ENCODE measurements at places on chromosomes 6 and 20.
A peak's percentile ranks its signal among the peaks of the same experiment; 100 is the strongest.

DNA sequence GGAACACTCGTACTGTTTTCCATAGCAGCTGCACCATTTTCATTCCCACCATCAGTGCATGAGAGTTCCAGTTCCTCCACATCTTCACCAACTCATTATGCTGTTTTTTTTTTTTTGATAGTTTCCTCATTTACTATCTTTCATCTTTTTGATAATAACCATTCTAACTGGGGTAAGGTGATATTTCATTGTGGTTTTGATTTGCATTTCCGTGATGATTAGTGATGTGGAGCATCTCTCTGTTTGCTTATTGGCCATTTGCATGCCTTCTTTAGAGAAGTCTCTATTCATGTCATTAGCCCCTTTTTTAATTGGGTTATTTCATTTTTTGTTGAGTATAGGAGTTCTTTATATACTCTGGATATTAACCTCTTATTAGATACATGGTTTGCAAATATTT, 25.9 kb downstream of the ACTR5 start:
- no peak for DNase-seq

DNA sequence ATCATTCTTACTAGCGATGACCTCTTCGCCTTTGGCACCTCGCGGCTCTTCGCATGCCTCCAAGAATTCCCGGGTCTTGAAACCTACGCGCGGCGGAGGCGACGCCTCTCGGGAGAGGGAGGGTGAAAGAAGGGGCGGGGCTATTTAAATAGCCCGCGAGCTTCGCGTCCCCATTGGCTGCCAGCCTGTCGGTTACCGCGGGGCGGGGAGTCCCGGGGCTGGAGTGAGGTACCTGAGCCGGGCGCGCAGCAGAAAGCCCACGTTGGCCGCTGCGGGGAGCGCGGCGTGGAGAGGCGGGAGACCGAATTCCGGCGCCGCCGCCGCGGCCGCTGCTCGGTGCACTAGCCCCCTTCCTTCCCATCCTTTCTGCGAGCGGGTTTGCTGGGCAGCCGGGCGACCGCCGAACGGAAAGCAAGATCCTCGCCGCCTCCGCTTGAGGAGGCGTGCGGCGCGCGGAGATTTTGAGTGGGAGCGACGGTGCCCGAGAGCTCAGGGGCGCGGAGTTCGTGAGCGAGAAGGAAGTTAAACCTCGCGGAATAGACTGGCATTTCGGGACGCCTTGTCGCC, at the start of gene BMP6:
BMP6 (plus strand) TSS at position 251 of the 567 bp plus-strand sequence. CDS start 857 bp downstream, outside the sequence.
- peak; percentile 75 for DNase-seq

DNA sequence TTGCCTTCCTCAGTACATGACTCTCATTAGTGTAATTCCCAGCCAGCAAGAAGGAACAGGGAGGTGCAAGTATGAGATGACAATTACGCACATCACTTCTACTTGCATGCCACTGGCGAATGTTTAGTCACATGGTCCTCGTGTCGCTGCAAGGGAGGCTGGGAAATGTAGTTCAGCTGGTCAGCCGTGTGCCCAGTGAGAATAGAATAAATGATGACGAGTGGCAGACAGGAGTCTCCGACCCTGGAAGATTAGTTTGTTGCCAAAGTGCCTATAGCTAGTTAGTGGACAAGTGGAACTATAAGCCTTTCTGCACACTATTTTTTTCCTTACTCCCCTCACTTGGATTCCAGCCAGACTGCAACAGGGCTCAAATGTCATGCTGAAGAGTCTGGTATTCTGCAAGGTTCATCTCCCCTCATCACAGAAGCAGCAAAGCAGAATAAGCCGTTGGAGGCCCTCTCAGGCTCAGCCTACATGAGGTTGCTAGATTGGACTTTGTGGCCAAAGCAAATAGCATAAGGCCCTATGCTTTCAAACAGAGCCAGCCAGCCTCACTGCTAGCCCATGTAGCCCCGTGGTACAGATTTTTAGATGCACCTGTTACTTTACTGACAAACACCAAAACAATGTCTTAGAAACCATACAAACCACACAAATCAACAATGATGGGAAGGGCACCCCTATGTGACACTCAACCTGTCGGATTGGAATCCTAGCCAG, 9.7 kb downstream of the LINC00237 start:
- DNase-seq = no peak

DNA sequence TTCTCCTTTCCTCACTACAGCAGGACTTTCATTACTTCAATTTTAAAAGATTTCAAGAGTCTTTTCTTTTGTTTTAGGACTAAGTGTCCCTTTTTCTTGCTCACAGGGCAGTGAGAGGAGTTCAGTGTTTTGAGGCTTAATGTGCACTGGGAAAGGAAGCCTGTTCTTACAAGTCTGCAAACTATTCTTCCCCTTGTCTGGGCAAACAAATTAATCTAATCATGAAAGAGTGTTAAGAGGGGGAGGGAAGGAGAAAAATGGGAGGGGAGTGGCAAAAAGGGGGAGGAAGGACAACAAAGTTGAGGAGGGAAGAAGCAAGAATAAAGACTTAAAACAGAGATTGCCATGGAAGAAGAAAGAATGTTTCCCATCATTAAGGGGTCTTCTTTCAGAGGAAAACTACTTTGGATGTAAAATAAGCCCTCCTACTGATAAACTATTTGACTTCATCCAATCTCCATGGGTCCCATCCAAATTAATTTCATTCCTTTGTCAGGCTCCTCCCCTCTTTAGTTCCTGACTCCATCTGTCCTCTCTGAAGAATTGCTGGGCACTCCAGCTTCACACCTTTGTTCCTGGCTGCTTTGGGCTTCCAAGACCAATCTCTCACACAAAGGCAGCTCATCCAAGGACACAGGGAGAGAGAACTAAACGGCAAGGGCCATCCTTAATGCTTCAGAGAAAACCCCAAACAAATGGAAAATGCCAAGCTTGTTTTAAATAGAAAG, 244.5 kb downstream of the TPBG start:
- no peak for DNase-seq

GRCh38 chr6:16762550-16763477, 1.6 kb upstream of the ATXN1 start:
- peak; percentile 48 for DNase-seq

DNA sequence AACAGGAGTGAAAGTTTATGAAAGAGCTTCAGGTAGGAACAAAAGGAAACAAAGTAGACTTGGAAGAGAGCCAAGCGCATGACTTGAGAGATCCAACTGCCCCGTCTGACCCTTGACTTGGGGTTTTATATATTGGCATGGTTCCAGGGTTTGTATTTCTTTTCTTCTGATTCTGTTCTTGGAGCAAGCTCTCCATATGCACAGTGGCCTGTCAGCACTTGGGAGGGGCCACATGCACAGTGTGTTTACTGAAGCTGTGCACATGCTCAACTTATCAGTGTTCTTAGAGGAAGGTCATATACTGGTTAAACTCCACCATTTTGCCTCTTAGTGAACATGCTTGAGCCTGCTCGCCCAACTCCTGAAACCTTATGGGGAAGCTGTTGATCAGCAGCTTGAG, 953.7 kb downstream of the TFAP2A start:
- DNase-seq = no peak

- DNase-seq = no peak
Observed at GRCh38 chr20:9422321-9423057, 91.9 kb upstream of the LAMP5 start.

- DNase-seq = no peak
Observed at GRCh38 chr20:5172903-5173463, 46.2 kb downstream of the CDS2 start.

GRCh38 chr6:35470663-35471120, 2.5 kb downstream of the RPL10A start:
- DNase-seq = no peak

DNA sequence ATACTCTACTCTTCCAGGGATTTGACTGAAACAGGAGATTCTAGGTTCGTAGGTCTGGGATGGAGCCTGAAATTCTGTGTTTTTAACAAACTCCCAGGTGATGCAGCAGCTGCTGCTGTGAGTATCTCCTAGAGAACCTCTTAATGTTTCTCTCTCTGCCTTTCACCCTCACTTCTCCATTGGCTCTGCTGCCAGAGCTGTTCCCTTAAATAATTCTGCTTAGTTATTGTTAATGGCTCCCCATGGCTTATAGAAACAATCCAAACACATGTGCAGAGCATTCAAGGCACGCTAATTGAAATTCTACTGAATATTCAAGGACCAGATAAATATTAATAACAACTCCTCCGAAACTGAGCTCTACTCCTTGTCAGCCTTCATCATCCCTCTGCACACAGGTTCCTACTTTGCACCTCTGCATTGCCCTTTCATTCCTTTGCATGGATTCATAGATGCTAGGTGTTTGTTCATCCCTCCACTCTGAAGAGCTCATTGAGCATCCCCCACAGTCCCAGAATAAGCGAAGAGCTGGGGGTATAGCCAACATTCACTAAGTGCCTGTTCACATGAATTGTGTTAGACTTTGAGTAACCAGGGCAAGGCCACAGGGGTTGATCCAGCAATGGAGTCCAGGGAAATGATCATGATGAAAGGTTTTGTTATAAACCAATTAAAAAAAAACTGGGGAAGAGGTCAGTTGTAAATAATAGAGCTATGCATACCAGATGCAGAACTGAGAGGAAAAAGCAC, 488.4 kb upstream of the JAG1 start:
- no peak for DNase-seq

- peak; percentile 54 for DNase-seq
Observed at GRCh38 chr6:137928286-137928685, 61.2 kb downstream of the TNFAIP3 start.

DNA sequence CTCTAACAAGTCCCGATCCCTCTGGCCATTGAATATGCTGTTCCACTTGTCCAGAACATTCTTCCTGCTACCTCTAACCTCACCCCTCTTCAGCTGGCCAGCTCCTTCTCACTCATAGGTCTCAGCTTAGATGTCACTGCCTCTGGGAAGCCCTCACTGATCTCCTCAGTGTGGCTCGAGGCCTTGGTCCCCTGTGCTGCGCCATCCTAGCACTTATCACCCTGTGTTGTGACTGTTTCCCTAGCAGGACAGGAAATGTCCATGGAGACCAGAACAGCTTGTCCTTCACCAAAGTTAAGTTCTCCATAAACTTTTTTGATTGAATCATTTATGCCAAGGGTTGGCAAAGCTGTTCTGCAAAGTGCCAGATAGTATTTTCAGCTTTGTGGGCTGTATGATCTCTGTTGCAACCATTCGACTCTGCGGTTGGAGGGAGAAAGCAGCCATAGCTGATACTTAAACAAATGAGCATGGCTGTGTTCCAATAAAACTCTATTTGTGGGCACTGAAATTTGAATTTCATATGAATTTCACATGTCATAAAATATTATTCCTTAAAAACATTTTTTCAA, 6.5 kb upstream of the BNIP5 start:
- DNase-seq = no peak

- DNase-seq = no peak
Observed at GRCh38 chr6:49514571-49515484, 15.1 kb downstream of the GLYATL3 start.

GRCh38 chr20:51747182-51747911, 20.8 kb downstream of the ATP9A start:
- DNase-seq = no peak

DNA sequence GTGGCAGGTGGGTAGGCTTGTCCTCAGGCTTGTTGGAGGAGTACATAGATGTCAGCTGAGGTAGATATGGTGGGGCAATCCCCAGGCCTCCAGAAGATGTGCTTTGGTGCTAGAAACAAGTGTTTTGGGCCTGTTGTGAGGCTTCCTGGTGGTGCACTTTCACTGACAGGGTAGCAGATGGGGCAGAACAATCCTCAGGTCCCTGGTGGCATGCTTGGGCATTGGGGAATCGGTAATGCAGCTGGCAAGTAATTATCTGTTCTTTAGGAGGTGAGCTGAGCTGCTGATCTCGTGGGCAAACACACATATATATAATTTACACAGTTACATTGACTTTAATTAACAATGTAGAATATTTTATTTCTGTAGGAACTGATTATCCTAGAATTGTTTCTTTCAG, 458.7 kb downstream of the BMP2 start:
- DNase-seq = no peak

DNA sequence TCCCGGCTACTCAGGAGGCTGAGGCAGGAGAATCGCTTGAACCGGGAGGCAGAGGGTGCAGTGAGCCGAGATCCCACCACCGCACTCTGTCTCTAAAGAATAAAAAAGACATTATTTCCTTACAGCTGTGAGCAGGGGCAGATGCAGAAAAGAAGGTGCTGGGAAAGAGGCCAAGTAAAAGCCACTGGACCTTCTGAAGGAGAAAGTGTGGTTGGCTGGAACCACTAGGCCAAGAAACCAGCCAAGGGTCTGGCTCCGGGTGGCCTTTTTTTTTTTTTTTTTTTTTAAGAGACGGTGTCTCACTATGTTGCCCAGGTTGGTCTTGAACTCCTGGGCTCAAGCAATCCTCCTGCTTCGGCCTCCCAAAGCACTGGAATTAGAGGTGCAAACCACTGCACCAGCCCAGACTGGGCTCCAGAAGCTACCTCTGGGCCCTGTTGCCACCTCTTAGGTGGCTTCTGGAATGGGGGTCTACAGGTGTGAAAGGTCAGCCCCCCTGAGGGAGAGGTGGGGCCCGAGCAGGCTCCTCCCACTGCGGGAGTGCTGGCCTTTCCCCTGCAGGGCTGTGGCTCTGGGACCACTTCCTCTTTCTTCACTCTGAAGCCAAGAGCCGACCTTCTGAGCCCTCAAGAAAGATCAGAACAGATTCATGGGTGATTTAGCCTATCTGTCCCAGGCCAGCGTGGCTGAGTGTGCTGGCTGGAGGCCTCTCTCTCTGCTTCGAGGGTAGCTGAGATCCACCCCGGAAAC, at the start of gene FGD2:
FGD2 (plus strand) TSS at position 595 of the 750 bp plus-strand sequence. CDS start 163 bp downstream, outside the sequence.
- DNase-seq = no peak

DNA sequence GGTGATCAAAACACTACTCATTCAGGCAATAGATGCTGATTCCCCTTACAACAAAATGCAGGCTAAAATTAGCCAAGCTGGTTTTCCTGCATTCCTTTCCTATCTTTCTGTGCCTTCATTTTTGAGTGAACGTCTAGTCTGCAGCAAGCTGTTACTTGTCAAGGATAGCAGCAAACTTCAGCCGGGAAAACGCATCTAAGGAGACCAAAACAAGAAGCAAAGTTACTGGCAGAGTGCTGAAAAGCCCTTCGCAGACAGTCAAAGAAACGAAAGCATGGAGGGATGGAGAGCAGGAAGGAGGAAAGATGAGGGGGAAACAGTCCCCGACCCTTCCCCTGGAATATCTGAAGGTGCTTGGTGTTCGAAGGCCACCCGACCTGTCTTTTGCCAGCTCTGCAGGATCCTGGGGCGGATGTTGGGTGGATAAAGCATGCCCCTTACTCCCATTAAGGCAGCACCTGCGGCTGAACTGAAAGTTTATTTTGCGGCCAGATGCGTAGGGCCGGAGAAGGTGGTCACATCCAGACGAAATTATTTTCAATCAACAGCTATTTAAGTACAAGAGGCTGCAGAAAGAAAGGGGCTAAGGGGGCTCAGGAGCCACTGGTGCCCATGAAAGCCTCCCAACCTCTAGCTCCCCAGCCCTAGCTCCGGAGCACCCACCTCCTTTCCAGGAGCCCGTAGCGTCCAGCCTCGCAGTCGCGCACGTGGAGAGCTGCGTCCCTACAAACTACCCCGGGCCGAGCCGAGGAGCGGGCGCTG, 538 bp downstream of the FERMT1 start:
- DNase-seq = no peak

GRCh38 chr6:119352001-119352400, 2.4 kb upstream of the MAN1A1 start:
- no peak for DNase-seq

- DNase-seq = peak; percentile 69
Observed at GRCh38 chr20:53708129-53708968, 114.7 kb upstream of the ZNF217 start.

GRCh38 chr20:41560970-41561369, 57.2 kb downstream of the CHD6 start:
- no peak for DNase-seq
